Effector memory CD8-positive, alpha-beta T cell (primary cell): ENCODE measurements at places on chromosomes 6 and 20.

GRCh38 chr6:36769676-36770499 lies 69.4 kb downstream of the CPNE5 start:
- no peak for DNase-seq
- peaks cover 36% of the 10 kb centered on the region for H3K4me1 ChIP-seq
- H3K27me3 ChIP-seq = no peaks in the 10 kb centered on the region

DNA sequence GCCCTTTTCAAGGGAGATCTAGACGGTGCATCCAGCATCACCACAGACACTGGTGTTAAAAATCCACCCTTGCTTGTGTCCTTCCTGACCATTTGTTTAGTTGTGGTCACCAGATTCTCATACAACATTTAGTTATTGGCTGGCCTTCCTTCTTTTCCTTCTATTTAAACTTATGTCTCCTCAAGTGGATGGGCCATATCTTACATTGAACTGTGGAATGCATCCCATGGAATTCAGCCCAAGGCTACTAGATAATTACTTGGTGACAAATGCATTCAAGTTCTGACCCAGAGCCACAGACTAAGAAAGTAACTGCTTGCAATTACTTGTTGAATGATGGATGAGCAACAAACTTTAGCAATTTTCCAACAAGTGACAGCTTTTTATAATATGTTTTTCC lies 198.9 kb upstream of the SSTR4 start:
- H3K27ac ChIP-seq = no peak overlapping the region
- no peaks in the 10 kb centered on the region for H3K27me3 ChIP-seq
- no peak overlapping the region for H3K4me3 ChIP-seq

GRCh38 chr6:118353564-118353963 lies 194.5 kb upstream of the PLN start:
- no peak for DNase-seq
- peaks cover 7% of the 10 kb centered on the region for H3K27me3 ChIP-seq
- no peak overlapping the region for H3K27ac ChIP-seq
- H3K4me3 ChIP-seq = no peak overlapping the region

DNA sequence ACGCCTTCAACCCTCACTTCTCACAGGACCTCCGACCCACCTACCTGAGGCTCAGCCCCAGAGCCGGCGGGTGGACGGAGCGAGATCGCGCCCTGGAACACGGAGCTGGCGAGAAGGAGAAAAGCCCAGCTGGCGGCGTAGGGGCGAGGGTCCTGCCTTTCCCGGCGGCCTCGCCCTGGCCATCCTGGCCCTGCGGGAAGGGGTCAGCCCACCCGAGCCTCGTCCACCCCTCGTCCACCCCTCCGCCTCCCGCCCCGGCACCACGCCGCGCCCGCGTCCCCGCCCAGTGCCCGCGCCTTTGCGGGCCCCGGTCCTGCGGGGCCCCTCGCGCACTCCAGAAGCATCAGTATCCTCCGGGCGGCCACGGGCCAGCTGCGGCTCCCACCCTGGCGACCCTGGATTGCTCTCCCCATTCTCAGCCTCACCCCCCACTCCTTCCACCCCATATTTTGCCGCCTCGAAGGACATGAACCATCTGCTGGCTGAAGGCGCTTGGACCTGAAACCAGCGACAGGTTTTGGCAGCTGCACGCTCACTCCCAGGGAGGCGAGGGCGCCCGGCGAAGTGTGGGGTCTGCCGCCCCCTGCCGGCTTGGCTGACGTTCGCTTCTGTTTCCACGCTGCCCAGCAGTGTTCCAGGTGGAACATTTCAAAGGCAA lies 65.1 kb downstream of the PLG start:
- H3K4me3 ChIP-seq = peak overlapping the region; percentile 62
- H3K36me3 ChIP-seq = peaks cover 3% of the 10 kb centered on the region
- DNase-seq = no peak
- no peaks in the 10 kb centered on the region for H3K4me1 ChIP-seq
- H3K27ac ChIP-seq = no peak overlapping the region

GRCh38 chr6:28005152-28005890 lies 48.3 kb downstream of the OR2B6 start:
- H3K36me3 ChIP-seq = no peaks in the 10 kb centered on the region
- no peaks in the 10 kb centered on the region for H3K4me1 ChIP-seq
- H3K4me3 ChIP-seq = no peak overlapping the region
- H3K27ac ChIP-seq = no peak overlapping the region
- DNase-seq = no peak

GRCh38 chr6:49565855-49566254 lies 15.4 kb downstream of the C6orf141 start:
- no peak overlapping the region for H3K4me3 ChIP-seq
- H3K4me1 ChIP-seq = no peaks in the 10 kb centered on the region
- no peaks in the 10 kb centered on the region for H3K36me3 ChIP-seq
- DNase-seq = no peak
- H3K27ac ChIP-seq = no peak overlapping the region
- no peaks in the 10 kb centered on the region for H3K27me3 ChIP-seq

- no peak overlapping the region for H3K4me3 ChIP-seq
- DNase-seq = no peak
- H3K36me3 ChIP-seq = no peaks in the 10 kb centered on the region
- H3K27ac ChIP-seq = peak overlapping the region; percentile 87
- H3K27me3 ChIP-seq = peaks cover 18% of the 10 kb centered on the region
- H3K4me1 ChIP-seq = peaks cover 3% of the 10 kb centered on the region
These were observed 14.5 kb downstream of the COL11A2 start for GRCh38 chr6:33177552-33178446.

DNA sequence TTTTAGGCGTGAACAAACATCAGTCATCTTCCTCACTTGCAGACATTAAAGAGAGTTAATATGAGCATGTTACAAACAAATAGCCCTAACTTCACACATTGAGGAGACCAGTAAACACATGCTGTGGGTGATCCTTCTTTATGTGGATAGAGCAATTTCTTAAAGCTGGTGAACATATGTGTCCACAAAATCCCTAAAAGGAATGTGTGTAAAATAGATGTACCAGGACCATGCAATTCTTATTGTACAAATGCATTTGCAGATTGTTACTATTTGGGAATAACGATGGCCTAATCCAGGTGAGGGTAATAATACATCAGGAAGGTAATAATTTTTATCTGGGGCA lies 228.9 kb downstream of the ALDH8A1 start:
- H3K36me3 ChIP-seq = no peaks in the 10 kb centered on the region
- peaks cover 13% of the 10 kb centered on the region for H3K27me3 ChIP-seq
- H3K4me1 ChIP-seq = no peaks in the 10 kb centered on the region
- H3K4me3 ChIP-seq = no peak overlapping the region

DNA sequence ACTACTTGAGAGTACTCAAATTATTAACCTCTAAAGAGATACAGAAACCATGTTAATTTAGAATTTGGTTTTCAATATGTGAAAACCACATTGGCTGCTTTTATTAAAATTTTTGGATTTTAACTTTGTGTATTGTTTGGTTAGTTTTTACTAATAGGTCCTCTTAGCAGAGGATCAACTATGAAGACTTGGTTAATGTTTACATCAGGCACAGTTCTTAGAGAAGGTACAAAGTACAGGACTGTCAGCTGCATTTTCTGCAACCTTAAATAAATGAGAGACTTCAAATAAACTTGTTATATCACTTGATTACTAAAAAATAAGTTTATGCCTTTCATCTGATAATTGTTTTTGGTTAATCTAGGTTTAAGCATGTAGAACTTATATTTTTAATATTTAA lies 89.1 kb downstream of the PHF3 start:
- no peak for DNase-seq
- H3K4me3 ChIP-seq = no peak overlapping the region
- H3K36me3 ChIP-seq = no peaks in the 10 kb centered on the region
- no peaks in the 10 kb centered on the region for H3K4me1 ChIP-seq

DNA sequence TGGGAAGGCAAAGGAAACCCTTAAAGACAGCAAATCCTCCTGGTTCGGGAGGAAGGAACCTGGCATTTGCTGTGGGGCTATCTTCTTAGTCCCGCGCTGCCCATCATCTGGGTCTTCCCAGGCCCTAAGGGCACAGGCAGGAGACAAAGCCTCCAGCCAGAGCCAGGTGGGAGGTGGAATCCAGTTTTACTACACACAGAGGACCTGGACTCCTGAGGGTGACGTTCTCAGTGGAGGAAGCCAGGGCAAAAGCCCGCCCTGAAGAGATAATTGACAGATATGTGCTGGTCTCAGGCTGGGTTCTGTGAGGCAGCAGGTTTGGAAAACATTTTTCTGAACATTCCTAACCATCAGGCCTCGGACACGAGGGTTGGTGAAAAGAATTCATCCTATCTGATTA lies 88.4 kb upstream of the AGPAT4 start:
- H3K36me3 ChIP-seq = no peaks in the 10 kb centered on the region
- H3K4me3 ChIP-seq = no peak overlapping the region
- H3K27ac ChIP-seq = no peak overlapping the region
- no peak for DNase-seq
- peaks cover 10% of the 10 kb centered on the region for H3K27me3 ChIP-seq

DNA sequence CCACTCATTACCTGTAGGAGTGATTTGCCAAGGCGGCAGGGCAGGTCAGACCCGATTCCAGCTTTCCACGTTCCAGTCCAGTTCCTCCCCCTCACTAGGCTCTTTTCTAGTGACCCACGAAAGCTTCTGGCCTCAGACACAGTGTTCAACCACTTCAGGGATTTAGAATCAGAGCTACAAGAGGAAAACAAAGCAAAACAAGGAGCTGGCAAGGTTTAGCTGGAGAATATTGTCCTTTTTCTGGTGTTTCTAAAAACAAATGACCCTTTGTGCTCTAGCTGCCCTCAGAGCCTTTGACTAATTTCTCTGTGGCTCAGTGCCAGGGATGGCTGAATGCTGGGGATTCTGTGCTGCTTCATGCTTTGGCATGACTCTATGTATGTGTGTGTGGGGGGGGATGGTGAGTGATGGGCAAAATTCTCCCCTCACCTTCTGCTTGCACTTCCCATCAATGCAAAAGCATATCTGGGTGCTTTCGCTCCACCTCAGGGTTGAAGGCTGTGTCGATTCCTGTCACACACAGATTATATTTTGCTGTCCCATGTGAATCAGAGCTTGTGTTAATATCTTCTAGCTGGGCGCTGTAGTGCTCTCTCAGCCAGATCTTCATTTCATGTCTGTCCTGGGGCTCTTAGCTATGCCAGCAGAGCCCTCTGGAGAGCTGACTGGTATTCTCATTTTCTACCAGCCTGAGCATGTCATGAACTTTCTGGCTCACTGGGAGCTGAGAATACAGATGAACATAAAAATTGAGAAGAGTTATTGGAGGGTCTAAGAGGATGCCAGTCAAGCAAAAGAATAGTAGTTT lies 19.3 kb upstream of the NEDD9 start:
- no peaks in the 10 kb centered on the region for H3K27me3 ChIP-seq
- H3K27ac ChIP-seq = peak overlapping the region; percentile 12
- H3K4me1 ChIP-seq = peaks cover 38% of the 10 kb centered on the region
- DNase-seq = no peak

DNA sequence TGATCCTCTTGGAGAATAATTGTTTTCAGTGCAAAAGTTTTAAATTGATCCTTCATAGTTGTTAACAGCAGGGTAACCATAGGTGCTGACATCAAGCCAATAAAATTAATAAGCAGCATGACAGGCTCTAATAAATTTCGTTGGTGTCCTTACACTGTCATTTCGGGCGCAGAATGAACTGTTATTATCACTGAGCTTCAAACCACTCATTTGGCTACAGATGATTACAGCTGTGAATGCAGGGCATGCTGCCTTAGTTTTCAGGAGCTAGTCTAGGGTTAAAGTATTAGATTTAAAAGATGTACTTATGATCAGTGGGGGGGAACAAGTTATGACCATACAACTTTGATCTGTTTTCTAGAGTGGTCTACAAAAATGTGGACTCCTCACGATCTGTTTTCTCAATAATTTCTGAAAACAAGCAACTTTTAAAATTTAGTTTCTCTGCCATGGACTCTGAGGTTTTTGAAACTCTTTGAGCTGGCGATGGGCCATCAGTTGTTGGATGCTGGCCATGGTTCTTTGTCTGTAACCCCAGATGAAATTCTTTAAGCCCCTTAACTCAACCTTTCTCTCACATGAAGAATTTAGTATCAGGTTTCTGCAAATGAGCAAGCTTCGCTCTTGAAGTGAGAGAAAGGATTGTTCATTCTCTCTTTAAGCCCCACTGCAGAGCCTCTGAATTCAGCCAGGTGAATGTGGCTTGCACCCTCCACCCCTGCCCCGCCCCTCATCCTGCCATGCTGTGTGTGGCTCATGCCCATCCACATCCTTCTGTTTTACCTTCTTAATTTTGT lies 99.1 kb upstream of the MTHFD1L start:
- no peaks in the 10 kb centered on the region for H3K36me3 ChIP-seq
- H3K27me3 ChIP-seq = peaks cover 9% of the 10 kb centered on the region
- H3K27ac ChIP-seq = no peak overlapping the region
- no peaks in the 10 kb centered on the region for H3K4me1 ChIP-seq
- no peak for DNase-seq
- H3K4me3 ChIP-seq = no peak overlapping the region

- no peaks in the 10 kb centered on the region for H3K27me3 ChIP-seq
- no peak overlapping the region for H3K27ac ChIP-seq
- no peaks in the 10 kb centered on the region for H3K4me1 ChIP-seq
- no peak for DNase-seq
- H3K4me3 ChIP-seq = no peak overlapping the region
These were observed 11.1 kb upstream of the NOTCH4 start for GRCh38 chr6:32234934-32235333.

DNA sequence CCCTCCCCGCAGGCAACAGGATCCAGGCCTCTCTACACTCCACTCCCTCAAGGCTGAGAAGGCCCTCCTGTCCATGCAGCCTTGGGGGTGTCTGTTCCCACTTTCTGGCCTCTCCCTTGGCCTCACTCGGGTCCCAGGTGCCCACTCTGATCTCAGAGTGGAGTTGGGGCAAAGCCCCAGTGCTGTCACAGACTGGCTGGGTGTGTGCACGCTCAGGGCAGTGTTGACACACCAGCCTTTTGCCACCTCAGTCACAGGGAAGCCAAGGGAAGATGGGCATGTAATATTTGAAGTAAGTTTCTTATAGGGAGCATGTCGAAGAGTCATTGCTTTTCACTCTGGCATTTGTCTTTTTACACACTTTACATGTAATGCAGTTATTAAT lies 44.9 kb downstream of the HLA-DRA start:
- H3K27me3 ChIP-seq = peaks cover 16% of the 10 kb centered on the region
- DNase-seq = no peak
- no peaks in the 10 kb centered on the region for H3K36me3 ChIP-seq

- H3K27me3 ChIP-seq = no peaks in the 10 kb centered on the region
- no peak overlapping the region for H3K4me3 ChIP-seq
- no peaks in the 10 kb centered on the region for H3K4me1 ChIP-seq
These were observed 61.0 kb downstream of the LYRM4 start for GRCh38 chr6:5199702-5200101.

DNA sequence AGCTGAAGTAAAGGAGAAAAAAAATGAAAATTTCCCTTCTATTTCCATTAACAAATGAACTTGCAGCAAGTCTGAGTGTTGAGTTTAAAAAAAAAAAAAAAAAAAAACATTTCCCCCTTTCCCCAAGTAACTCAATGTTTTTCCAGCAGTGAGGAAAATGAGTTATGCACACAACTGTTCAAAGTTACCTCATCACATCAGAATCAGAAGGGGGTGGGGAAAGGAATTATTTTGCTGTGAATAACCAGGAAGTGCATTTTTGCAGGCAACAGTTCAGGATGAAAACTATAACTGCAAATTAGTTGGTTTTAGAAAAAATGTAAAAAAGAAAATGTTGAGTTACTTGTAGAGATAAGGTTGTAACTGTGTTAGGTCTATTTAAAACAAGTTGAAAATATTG lies 568.9 kb upstream of the CITED2 start:
- no peaks in the 10 kb centered on the region for H3K36me3 ChIP-seq
- no peak for DNase-seq
- H3K27me3 ChIP-seq = peaks cover 18% of the 10 kb centered on the region
- no peak overlapping the region for H3K27ac ChIP-seq
- H3K4me1 ChIP-seq = no peaks in the 10 kb centered on the region

GRCh38 chr6:108903796-108904195 lies 55.6 kb downstream of the ARMC2 start:
- peaks cover 20% of the 10 kb centered on the region for H3K4me1 ChIP-seq
- H3K4me3 ChIP-seq = no peak overlapping the region
- no peak for DNase-seq
- H3K27ac ChIP-seq = peak overlapping the region; percentile 36
- peaks cover 3% of the 10 kb centered on the region for H3K36me3 ChIP-seq
- no peaks in the 10 kb centered on the region for H3K27me3 ChIP-seq
